Vagina (tissue), 2 donors: ENCODE measurements at places on chromosomes 11 and 22. TPM values are rescaled to one million over a fixed set of nuclear protein-coding genes. Genes with fewer than 3 reads are reported as not detected.

- H3K27me3 ChIP-seq, result no peaks in the 10 kb centered on the region
- no peak overlapping the region for H3K4me3 ChIP-seq
- peak; percentile 62 for DNase-seq
- H3K27ac ChIP-seq, result no peak overlapping the region
- no peaks in the 10 kb centered on the region for H3K4me1 ChIP-seq
Observed at GRCh38 chr22:48754611-48755058, 1073.0 kb downstream of the BRD1 start.

DNA sequence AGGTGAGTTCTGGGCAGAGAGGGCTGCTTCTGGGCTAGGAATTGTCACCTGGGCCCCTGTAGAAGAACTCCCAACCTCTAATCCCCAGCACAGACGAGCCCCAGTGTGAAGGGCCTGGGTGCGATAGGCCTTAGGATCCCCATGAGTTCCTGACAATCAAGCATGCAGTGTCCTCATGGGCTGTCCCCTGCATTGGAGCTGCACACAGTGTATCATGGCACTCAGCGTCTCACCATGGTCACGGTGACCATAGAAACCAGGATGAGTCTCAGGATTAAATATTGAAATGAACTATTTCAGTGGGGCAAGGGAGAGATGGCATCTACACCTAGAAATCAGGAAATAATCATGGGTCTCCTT, 292 bp downstream of the SCGB2A1 start:
- no peak for DNase-seq
- H3K4me1 ChIP-seq, result no peaks in the 10 kb centered on the region
- no peaks in the 10 kb centered on the region for H3K36me3 ChIP-seq
- no peak overlapping the region for H3K27ac ChIP-seq
- H3K27me3 ChIP-seq, result no peaks in the 10 kb centered on the region

DNA sequence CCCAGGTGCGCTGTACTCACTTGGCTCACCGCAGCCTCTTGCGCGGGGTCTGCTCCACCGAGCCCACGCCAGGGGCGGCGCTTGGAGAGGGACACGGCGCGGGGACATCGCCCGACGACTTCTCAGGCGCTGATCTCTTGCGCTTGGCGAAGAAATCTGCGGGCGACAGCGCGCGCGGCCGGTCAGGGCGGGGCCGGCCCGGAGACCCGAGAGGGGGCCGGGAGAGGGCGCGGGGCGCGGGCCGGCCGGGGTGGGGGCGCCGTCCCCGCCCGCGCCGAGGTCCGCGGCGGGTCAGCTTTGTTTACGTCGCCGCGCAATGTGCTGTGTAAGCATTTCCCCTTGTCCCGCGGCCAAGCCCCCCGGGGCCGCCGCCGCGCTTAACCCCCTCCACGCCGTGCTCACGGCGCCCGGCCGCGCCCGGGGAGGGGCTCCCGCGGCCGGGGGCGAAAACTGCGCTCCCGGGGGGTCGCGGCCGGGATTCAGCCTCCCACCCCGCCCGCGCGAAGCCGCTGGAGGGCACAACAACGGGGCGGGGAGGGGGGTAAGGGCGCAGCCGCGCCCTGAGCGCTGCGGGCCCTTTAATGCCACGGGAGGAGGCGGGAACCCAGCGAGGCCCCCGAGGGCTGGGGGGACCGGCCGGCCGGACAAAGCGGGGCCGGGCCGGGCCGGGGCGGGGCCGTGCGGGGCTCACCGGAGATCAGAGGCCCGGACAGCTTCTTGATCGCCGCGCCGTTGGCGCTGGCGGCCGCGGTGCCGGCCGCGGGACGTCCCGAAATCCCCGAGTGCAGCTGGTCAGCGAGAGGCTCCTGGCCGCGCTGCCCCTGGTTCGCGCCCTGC, 1.4 kb downstream of the CDKN1C start:
- no peaks in the 10 kb centered on the region for H3K27me3 ChIP-seq
- peak overlapping the region; percentile 73 for H3K4me3 ChIP-seq
- no peaks in the 10 kb centered on the region for H3K36me3 ChIP-seq
- H3K27ac ChIP-seq, result peak overlapping the region; percentile 90
- peaks cover 31% of the 10 kb centered on the region for H3K4me1 ChIP-seq

DNA sequence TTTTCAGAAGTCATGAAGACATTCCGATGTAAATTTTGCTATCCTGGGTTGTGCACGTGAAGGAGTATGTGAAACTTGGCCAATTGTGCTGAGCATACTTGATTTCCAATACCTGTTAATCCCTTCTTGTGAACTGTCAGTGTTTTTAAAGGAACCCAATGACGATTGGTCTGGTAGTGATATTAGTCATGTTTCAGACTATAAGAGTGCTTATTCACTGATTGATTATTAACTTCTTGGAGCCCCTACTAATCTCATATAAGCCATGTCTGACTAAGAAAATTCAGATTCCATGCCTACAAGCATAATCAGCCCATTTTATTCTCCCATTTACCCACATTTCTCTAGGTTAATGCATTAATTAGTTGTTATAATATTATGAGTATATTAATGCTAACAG, 330.8 kb upstream of the MTNR1B start:
- H3K4me1 ChIP-seq, result no peaks in the 10 kb centered on the region
- no peak for DNase-seq
- no peak overlapping the region for H3K27ac ChIP-seq
- no peaks in the 10 kb centered on the region for H3K27me3 ChIP-seq
- H3K4me3 ChIP-seq, result no peak overlapping the region

GRCh38 chr11:61761440-61762222, 9.2 kb downstream of the MYRF start:
- no peaks in the 10 kb centered on the region for H3K27me3 ChIP-seq
- no peak overlapping the region for H3K27ac ChIP-seq
- H3K4me3 ChIP-seq, result no peak overlapping the region
- DNase-seq, result no peak
- no peaks in the 10 kb centered on the region for H3K36me3 ChIP-seq
- no peaks in the 10 kb centered on the region for H3K4me1 ChIP-seq

DNA sequence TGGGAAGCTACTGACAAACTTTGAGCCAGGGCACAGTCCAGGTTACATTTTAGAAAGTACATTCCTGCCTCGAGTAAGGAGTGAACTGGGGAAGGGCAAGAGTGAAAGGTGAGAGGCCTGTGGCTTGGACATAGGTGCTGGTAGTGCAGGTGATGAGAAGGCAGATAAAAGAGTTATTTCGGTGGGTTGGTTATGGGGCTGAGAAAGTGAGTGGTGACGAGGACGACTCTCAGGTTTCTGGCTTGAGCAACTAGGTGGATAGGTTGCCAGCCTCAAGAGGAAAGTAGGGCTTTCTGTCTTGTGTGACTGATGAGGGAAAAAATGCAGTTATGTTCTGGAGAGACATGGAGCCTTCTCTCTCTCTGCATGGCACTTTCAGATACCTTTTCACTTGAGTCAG, 3.7 kb downstream of the POLR2F start:
- peaks cover 63% of the 10 kb centered on the region for H3K36me3 ChIP-seq
- no peak overlapping the region for H3K27ac ChIP-seq
- H3K27me3 ChIP-seq, result no peaks in the 10 kb centered on the region

GRCh38 chr11:62431171-62431901, 12.5 kb downstream of the SCGB1A1 start:
- no peaks in the 10 kb centered on the region for H3K36me3 ChIP-seq
- no peak for DNase-seq
- H3K27me3 ChIP-seq, result no peaks in the 10 kb centered on the region
- H3K4me3 ChIP-seq, result no peak overlapping the region
- H3K4me1 ChIP-seq, result peaks cover 64% of the 10 kb centered on the region
- peak overlapping the region; percentile 60 for H3K27ac ChIP-seq

The LINC01488 gene
- total RNA-seq, result not detected

The DNHD1 gene
- total RNA-seq, result 17.2 TPM

The ARVCF gene
- total RNA-seq, result 10.8 TPM
